ENCODE measurements at places on chromosomes 5 and 9. TPM values are rescaled to one million over a fixed set of nuclear protein-coding genes. Genes with fewer than 3 reads are reported as not detected.

Gene DCANP1
- not detected for total RNA-seq

DNA sequence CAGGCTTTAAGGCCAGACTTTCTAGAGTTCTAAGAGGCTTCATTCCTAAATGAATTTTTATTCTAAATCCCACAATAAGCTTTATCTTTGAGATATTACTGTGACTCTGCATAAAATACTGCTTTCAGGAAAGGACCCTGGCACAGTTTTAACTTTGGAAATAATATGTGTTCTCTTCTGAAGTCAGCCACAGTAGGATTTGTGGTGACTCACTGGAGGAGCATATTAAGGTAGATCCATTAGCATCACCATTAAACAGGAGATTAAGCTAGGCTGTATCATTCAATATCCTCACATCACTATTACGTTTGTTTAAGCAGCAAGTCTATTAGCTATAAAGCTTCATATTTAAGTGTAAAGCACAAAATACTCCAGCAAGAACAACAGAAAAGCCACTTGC is 186.1 kb upstream of the IZUMO3 start:
- H3K4me3 ChIP-seq = no peak overlapping the region
- H3K27me3 ChIP-seq = no peaks in the 10 kb centered on the region
- H3K4me1 ChIP-seq = no peaks in the 10 kb centered on the region
- H3K27ac ChIP-seq = no peak overlapping the region

DNA sequence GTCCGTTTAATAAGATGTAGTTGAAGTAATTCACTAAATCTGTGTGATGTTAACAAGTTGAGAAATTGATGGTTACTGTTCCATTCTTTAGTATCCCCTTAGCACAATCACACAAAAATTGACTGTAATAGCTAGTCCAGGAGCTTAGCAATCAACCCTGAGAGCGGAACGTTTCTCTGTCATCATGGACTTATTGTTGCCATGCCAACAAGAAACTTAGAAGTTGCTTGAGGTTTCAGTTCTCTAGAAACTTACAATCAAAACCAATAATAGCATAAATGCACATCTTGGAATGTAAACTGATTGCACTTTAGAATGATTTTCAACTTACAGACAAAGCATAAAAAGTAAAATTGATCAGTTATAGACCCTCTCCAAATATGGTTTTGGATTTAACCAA is 125.4 kb upstream of the ANKH start:
- H3K4me1 ChIP-seq = no peaks in the 10 kb centered on the region
- H3K36me3 ChIP-seq = no peaks in the 10 kb centered on the region
- H3K27me3 ChIP-seq = no peaks in the 10 kb centered on the region
- H3K4me3 ChIP-seq = no peak overlapping the region
- H3K27ac ChIP-seq = no peak overlapping the region
- no peak for DNase-seq

Gene GPR21
- total RNA-seq = not detected

- no peak for DNase-seq
- peaks cover under 1% of the 10 kb centered on the region for H3K4me1 ChIP-seq
- no peak overlapping the region for H3K27ac ChIP-seq
- H3K36me3 ChIP-seq = no peaks in the 10 kb centered on the region
- no peak overlapping the region for H3K4me3 ChIP-seq
Observed at GRCh38 chr5:124065508-124065907, 553.5 kb downstream of the CSNK1G3 start.

DNA sequence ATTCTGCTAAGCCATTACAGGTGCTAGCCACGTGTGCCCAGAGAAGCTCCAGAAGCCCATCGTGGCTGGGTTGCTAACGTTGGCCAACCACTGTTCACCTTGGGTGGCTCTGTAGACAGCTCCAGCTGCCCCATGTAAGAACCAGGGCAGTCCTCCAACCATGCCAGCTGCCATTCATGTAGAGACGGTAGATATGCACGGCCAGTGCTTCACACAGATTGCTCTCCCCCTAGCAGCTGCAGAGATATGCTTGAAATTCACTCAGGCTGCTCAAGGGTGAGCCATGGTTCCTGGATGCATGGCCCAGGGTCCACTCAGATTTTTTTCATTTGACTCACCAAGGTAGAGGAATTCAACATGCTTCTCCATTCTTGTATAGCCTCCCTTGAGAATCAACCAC is 31.0 kb downstream of the GADD45G start:
- DNase-seq = no peak
- no peak overlapping the region for H3K4me3 ChIP-seq
- no peaks in the 10 kb centered on the region for H3K4me1 ChIP-seq
- no peaks in the 10 kb centered on the region for H3K36me3 ChIP-seq
- H3K27me3 ChIP-seq = no peaks in the 10 kb centered on the region
- H3K27ac ChIP-seq = no peak overlapping the region
